ENCODE measurements at places on chromosomes 5 and 9.

- DNase-seq = no peak
Measured at GRCh38 chr9:99885747-99886146, 20.7 kb upstream of the STX17 start.

GRCh38 chr5:124963236-124963919 is 216.9 kb upstream of the ZNF608 start:
- no peak for DNase-seq

GRCh38 chr5:120463991-120464626 is at the start of gene PRR16:
PRR16 (plus strand) TSS chr5:120464300.
- no peak for DNase-seq

DNA sequence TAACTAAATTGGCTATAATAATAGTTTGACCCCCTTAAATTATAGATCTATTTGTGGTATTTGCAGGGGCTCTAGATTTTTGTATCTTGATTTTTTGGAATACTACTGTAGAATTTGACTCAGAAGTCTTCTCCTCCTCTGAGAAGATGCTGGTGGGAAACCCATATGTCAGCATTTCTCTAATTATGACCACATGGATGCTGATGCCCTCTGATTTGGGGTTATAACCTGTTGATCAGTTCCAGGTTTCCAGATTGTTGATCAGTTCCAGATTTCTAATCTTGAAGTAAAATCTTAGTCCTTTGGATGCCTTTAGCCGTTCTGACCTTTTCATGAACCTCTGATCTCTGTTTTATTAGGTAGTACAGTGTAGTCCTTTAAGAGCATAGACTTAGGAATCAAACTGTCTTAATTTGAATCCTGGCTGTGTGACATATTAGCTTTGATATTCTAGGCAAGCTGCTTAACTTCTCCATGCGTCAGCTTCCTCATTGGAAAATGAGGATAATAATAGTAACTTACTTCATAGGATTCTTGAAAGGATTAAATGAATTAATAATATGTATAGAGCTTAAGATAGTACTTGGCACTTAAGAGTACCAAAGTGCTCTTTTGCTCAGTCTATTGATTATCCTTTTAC is 8.1 kb downstream of the FSD1L start:
- no peak for DNase-seq

DNA sequence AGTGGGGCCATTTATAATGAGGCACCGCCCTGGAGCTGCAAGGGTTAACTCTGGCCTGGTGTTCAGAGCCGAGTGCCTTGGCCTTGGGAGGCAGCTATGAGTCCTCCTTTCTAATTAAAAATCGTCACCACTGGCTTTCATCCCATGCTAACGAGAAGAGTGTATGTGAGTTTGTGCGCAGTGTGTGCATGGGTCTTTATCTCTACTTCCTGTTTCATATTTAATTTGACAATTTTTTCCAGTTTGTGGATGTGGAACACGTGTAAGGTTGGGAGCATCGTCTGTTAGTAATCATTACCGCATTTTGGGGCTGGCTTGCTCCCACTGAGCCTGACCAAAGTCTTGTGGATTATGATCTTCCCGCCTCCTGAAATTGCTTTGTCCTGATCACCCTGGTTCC is 76.4 kb downstream of the NDFIP1 start:
- no peak for DNase-seq

All from NCI-H187 (cell line).